ENCODE measurements at places on chromosomes 1 and 21.

DNA sequence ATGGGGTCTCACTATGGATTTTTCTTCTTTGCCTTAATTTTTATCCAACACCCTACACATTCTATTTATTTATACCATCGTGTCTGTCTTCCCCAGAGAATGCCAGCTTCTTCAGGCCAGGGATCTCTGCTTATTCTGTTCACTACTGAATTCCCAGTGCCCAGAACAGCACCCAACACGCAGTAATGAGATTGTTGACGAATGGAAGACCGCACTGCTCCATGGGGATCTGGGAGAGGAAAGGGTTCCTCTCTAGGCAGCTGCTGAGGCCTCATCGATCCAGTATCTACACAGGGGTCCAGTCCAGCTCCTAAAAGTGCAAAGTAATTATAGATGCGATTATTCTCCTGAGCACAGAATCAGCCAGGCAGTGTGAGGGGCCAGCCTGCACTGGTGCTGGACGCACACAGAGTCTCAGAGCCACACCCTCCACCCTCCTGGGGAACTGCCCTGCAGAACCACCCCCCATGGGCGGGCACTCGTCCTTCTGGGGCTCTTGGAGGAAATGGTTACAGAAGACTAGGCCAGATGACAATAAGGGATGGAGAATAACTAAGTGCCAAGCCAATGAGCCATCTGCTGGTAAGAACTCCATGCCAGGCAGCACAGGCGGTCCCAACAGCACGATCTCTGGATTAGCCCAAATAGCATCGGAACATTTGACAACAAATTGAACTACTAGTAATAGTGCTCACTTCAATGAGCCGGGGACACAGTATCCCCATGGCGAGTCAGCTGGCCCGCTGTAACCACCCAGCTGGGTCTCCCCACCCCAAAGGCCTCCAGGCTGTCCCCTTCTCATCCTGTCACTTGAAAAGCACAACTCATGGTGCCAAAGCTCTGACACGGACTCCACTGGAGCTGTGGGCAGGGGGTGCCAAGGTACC lies 1.7 kb upstream of the PDE9A start:
- no peak for DNase-seq

GRCh38 chr1:159923203-159924024 lies 1.9 kb downstream of the TAGLN2 start:
- DNase-seq: peak; percentile 92

DNA sequence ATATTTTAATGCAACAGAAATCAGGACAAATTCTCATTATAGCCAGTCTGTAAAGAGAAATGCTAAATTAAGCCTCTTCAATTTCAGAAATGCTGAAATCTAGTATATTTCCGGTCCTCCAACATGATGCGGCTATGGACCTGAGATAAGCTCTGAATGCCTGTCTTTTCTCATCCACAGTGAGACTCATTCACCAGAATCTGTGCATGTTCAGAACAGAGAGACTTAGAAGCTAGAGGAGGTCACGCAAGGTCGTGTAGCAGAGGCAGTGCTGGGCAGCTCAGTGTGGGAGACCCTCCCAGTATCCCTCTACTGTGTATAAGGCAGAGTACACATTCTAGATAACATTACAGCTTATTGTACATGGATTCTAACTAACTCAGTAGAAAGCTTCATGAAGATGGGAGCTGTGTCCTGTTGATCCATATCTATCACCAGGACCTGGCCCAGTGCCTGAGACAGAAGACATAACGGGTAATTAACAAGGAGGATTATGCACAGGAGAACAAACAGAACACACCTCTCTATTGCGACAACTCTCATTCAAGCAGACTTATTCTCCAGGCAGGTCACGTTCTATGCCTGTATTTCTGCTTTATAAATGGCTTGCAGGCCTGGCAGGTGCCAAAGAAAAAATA lies 97.0 kb upstream of the COA6 start:
- no peak for DNase-seq

DNA sequence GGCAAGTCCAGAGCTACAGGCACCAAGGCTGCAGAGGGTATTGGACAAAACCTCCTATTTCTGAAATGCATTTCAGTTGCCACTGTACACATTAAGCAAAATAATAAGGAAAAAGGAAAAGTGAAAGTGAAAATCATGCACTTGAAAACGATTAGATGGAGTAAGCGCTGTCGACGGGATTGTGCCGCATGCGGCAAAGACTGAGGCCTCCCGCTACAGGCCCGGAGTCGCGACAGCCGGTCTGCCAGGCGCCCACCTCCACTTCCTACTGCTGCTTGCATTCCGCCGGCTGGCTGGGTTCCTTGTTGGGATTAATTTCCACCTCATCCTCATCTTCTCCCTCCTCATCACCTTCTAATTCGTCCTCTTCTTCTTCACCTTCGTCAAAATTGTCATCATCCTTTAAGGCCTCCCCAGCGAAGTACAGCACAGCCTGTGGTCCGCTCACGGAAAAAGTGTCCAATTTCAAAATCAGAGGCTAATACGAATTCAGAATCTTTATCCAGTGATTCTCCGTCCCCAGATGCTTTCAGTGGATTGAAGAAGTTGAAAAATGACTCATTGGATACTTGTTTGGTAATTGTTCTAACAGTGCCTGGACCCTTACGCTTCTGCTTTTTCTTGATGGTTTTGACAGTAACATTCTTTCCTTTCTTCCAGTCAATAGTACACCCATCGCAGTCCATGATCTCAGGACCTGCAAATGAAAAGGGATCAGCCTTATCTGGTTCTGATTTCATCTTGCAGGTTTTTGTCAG lies 38.0 kb downstream of the CD58 start:
- DNase-seq: no peak

DNA sequence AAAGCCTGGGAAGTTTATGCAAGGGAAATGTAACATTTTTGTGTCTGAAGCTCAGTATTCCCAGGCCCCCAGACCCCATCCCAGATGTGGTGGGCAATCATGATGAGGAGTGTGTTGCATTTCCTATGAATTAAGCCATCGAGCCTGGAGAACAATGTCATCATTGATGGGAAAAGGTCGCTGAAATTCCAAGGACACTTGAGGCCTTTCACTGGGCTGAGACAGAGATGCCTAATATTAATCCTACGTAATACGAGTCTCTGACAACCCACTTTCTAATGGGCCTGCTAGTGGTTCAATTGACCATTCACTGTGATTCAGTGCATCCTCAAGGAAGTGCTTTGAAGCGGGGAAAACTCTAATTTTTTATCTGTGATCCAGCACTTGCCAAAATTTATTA lies 291.6 kb downstream of the PLPP3 start:
- DNase-seq: no peak

DNA sequence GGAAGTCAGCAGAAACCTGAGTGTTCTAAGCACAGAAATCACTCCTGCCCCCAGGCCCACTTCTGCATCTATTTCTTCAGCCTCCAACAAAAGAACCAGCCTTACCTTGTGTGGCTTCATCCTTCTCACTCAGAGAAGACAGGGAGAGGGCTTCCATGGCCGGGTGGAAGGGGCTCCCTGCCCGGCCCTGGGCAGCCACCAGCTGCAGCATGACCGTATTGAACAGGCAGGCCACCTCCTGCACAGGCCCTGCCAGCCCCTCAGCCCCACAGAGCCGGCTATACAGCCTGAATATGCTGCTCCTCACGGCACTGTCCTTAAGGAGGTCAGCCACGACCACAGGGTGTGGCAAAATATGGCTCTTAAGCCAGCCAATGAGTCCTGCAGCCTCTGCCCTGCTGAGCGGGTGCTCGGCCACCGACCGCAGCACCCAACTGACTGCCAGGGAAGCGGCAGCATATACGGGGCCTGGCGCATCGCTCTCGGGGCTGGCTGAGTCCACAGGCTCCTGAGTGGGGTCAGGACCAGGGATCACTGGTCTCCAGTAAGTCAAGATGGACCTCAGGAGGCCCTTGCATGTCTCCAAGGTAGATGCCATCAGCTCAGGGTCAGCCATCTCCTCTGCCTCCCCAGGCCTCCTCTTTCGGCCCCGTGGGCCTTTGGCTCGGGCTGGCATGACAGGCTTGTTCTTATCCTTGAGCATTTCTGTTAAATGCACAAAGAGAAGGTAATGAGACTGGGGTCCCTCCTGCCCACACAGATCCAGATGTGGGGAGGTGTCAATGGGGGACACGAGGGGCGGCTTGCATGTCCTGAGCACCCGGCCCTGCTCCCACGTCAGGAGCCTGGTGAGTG lies 17.9 kb downstream of the MRAP start:
- DNase-seq: no peak

- no peak for DNase-seq
Measured at GRCh38 chr1:195075973-195076372, 1532.3 kb downstream of the KCNT2 start.

DNA sequence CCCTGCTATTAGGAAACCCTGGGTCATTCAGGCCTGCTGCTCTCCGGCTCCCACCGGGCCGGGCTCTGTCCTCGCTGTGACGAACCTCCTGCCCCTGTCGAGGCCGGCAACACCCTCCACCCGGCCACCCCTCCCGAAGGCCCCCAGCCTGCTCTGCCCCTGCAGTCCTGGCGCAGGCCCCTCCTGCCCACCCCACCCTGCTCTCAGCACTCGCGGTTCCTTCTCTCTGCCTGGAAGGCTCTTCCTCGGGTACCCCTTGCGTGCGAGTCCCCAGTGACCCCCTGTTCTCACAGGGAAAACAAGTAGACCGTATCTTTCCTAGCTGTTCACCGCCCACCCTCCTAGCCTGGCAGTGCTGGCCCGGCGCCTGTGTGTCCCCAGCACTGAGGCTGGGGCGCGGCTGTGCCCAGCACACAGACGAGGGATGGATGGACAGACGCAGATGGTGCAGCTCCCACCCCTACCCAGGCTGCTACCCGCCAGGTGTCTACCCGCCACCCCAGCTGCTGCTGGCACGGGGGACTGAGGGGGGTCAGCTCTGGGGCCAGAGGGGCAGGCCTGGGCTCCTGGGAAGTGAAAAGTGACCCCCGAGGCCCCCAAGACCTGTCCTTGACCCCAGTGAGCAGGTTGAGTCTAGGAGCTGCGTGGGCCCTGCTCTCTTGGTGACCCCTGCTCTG lies 3.1 kb upstream of the VWA1 start:
- DNase-seq: no peak

GRCh38 chr1:94031591-94031990 lies 89.4 kb downstream of the ABCA4 start:
- DNase-seq: no peak

DNA sequence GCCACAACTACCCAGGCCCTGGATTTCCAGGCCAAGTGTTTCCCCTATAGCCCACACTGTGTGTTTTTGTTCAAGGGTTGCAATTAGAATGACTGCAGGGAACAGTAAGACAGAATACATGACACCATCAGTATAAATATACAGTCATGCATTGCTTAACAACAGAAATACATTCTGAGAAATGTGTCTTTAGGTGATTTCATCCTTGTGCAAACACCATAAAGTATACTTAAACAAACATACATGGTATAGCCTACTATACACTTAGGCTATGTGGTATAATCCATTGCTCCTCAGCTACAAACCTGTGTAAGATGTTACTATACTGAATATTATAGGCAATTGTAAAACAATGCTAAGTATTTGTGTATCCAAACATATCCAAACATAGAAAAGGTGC lies 7.5 kb upstream of the SLC44A5 start:
- DNase-seq: no peak

DNA sequence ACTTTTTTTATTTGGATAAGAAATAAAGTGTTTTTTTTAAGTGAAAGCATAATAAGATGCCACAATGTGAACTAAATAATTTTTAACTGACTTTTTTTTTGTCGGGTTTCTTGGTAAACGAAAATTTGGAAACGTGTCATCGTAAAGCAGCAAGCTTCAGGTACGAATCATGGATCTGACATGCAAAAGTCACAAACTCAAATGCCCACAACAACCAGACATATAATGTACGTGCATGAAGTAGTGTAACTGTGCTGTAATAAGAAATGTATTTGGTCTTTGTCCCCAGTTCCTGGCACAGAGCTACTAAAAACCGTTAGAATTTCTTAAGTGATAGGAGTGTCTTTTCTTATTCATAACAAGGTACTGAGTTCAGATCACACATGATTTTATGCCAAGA lies 44.3 kb upstream of the LRRC7 start:
- no peak for DNase-seq

DNA sequence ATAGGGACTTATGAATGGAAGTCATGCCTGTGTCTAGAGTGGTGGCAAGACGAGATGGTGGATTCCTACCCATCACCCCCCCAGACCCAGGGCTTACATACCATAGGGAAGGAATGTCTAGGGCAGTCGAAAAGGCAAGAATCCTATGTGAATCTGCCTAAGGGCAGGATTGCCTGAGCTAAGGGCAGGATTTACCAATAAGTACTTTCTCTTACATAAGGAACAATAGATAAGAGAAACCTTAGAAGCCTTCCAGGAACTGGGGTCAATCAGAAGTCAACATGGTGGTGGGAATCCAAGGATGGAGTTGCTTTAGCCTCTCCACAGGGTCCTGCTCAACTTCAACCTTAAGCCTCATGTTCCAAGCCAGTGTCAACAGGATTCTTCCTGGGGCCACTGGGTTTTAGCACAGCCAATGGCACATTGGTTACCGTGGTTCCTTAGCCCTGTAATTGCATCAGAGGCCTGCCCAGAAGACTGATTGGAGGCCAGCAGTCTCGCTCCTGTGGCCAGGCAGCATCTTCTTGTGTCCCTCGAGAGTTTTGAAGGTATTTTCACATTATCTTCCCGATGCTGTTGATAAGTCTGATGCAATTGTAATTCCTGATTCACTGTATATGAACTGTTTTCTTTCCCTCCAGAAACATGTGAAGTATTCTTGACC lies 20.7 kb downstream of the BACE2 start:
- DNase-seq: no peak

- DNase-seq: peak; percentile 6
Measured at GRCh38 chr1:183218971-183219615, 33.0 kb downstream of the LAMC2 start.

GRCh38 chr21:34609933-34610549 lies 4.9 kb downstream of the RCAN1 start:
- DNase-seq: no peak

DNA sequence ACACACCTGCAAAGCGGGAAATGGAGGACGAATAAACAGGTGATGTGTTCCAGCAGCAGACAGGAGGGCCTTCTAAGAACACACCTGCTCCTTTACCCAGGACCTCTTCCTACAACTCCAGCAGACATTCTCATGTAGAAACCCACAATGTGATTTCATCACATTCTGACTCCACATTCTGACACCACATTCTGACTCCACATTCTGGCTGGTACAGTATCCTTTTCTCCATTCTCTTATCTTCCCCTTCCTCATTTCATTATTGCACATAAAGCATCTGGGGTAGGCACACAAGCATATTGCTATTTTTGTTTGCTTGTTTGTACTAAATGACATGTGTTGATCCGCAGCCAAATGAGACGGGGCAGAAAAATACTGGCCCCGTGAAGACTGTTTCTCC lies 3.6 kb upstream of the ZNF124 start:
- no peak for DNase-seq

GRCh38 chr1:82073659-82074058 lies 272.9 kb downstream of the ADGRL2 start:
- no peak for DNase-seq

GRCh38 chr1:226495716-226496115 lies 52.8 kb upstream of the STUM start:
- no peak for DNase-seq

Data from activated CD8-positive, alpha-beta memory T cell treated with anti-CD3 and anti-CD28 coated beads for 1 hour (primary cell).